Upper lobe of left lung (tissue), 6 donors: ENCODE measurements at places on chromosomes 7 and 10. TPM values are rescaled to one million over a fixed set of nuclear protein-coding genes. Genes with fewer than 3 reads are reported as not detected.
A peak's percentile ranks its signal among the peaks of the same experiment; 100 is the strongest.

GRCh38 chr7:2537981-2538851 lies 17.1 kb downstream of the BRAT1 start:
- DNase-seq, result peak; percentile 18

DNA sequence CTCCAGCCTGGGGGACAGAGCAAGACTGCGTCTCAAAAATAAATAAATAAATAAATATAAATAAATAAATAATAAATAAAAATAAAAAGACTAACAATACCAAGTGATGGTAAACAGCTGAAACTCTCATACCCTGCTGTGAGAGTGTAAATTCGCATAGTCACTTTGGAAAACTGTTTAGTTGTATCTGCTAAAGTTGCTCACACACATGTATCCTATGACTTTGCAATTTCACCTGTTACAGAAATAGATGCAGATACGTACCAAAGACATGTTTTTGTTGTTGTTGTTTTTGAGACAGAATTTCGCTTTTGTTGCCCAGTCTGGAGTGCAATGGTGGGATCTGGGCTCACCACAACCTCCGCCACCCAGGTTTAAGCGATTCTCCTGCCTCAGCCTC lies 135.7 kb downstream of the IDE start:
- no peak for DNase-seq

GRCh38 chr7:92614660-92615174 lies 24.5 kb upstream of the FAM133B start:
- no peak for DNase-seq

DNA sequence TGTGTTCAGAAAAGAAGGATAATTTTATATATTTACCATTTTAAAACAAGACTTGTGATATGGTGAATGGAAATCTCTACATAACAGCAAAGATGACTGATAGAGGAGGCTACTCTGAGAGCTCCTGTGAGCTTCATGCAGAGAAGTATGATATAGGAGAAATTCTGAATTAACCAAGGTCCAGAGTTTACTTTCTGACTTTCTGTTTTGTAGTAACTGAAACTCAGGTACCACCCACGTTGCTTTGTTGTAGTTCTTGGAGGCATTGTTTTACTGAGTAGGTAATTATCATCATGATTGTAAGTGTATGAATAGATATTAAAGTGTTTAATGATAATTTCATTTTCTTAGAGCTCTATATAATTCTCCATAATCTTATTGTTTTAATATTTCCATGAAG lies 18.0 kb upstream of the SFR1 start:
- DNase-seq, result no peak

HOXA9 gene
- total RNA-seq, result 1.2 TPM

AKR1D1 gene
- total RNA-seq, result not detected
